Femur (tissue), 1 donor: ENCODE measurements at places on chromosomes 3 and 15.
A peak's percentile ranks its signal among the peaks of the same experiment; 100 is the strongest.

DNA sequence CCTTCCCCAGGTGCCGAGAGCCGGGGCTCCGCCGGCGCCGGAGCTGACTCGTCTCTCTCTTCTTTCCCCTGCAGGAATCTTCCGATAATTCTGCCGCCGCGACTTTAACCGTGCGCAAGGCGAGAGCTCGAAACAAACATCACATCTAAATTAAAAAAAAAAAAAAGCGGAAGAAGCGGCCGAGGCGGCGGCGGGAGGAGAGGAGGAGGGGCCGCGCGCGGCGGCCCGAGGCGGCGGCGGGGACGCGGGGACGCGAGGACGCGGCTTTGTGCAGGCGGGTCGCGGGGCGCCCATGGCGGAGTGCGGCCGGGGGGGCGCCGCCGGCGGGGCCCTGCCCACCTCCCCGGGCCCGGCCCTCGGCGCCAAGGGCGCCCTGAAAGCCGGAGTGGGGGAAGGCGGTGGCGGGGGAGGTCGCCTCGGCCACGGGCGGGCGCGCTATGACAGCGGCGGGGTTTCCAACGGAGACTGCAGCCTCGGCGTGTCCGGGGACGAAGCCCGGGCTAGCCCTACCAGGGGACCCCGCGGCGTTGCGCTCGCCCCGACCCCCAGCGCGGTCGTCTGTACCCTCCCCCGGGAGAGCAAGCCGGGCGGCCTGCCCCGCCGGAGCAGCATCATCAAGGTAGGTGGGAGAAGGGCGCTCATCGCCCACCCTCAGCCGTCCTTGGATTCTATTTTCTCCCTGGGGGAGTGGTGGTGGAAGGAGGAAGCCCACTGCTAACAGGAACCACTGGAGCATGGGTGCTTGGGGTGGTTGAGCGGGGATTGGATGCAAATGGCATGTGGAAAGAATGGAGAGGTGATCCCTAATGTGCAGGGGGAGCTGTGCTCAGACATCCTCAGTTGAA lies at the start of gene PLCL2:
Gene PLCL2, plus strand, starts transcription at position 208 of the 845 bp plus-strand sequence. Its CDS starts 85 bp downstream, at position 293.
- DNase-seq, result peak; percentile 67

GRCh38 chr15:47429376-47429775 lies 287.9 kb upstream of the SEMA6D start:
- DNase-seq, result no peak

DNA sequence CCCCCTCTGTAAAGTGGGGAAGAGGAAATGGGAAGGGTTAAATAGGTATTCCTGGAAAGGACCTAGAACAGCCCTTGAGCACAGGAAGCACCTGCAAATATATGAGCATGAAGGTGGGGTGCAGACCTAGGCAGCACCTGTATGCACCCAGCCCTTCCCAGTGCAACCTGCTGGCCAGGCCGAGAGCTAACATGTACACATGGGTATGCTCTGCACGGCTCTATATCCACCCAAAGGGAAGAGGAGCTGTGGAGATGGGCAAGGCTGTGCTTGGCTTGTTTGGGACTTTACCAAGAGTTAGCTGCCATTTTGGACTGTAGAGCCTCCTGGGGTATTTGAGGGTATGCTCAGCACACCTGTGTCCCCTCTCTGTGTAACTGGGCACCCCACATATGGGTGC lies 171.2 kb downstream of the KLF13 start:
- no peak for DNase-seq

DNA sequence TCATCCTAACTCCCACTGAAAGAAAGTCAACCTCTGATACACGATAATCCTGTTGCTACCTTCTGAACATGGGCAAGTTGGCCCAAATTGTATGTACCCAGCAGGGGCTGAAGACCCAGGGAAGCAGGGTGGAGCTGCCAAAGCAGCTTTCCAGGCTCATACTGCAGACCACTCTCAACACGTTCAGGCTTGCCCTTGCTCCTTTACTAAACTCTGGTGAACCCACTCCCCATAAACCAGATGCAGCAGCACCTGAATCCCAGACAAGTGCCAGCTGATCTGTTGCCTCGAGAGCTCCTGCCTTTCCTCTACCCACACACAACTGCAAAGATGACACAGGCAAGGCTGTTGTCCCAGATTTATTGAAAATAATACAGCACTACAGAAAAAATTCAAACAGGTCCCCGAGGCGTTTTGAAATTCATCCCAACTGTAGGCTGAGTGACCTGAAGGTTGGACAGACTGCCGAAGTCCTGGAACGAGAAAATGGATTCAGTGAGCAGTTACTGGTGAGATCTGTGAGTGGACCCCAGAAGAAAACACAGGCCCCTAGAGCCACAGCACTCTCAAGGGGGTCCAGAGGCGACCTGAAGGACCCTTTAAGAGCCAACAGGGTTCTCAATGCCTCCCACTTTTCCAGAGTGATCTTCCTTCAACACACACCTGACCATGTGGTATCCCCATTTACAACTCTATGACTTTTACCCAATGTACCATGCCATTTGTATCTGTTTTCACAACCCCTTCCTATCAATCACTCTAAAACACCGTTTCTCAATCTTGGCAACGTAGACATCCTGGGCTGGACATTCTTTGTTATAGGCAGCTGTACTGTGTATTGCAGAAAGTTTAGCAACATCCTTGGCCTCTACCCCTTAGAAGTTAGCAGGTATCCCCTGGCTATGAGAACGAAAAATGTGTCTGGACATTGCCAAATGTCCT lies 3.6 kb downstream of the RPS17 start:
- peak; percentile 1 for DNase-seq

GRCh38 chr3:54047568-54047967 lies 74.8 kb upstream of the CACNA2D3 start:
- no peak for DNase-seq

DNA sequence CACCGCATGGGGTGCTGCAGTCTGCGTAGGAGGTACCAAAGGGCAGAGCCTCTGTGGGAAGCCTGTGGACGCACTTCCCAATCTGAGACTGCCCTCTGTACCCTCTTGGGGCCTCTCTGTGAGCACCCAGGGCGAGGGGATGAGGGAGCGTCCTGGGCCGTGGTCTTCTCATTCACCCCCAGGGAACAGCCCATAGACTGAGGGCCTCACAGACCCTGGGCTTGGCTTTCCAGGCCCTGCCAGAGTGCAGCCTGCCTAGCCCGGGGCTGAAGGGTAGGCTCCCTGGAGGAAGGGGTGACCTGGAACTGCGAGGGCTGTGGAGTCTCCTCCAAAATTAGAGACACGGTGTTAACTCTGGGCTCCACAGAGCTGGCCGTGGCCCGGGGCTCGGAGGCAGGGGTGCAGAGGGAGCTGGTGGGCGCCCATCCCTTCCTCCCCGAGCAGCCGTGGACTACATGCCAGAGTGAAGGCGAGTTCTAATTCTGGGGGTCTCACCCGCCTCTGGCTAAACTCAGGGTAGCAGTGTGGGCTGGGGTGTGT lies 468 bp upstream of the SPTBN5 start:
- no peak for DNase-seq

- DNase-seq, result no peak
Measured at GRCh38 chr3:189779166-189779565, 148.0 kb downstream of the TP63 start.

- DNase-seq, result no peak
Measured at GRCh38 chr3:108552267-108553159, 36.7 kb downstream of the CIP2A start.

- DNase-seq, result peak; percentile 48
Measured at GRCh38 chr15:56532721-56533460, 68.0 kb upstream of the MNS1 start.

- no peak for DNase-seq
Measured at GRCh38 chr3:20104167-20104661, 64.0 kb downstream of the KAT2B start.
